ENCODE measurements at places on chromosomes 7 and 10. TPM values are rescaled to one million over a fixed set of nuclear protein-coding genes. Genes with fewer than 3 reads are reported as not detected.

DNA sequence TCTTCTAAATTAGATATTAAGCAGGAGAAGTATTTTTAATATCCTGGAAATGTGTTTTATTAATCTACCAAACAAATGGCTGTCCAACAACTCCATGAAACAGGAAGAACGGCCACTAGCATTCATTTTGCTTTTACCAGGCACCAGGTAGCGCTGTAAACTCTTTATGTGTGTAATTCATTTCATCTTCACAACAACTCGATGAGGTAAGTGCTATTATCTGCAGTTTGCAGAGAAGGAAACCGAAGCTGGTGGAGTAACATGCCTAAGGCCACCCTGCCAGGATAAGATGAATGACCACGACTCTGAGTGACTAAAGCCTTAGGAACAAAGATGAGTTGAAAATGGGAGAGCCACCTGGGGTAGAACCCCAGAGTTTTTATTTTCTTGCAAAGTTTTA lies 101.2 kb downstream of the KIAA1217 start:
- no peak overlapping the region for H3K4me3 ChIP-seq
- H3K27ac ChIP-seq = no peak overlapping the region
- no peaks in the 10 kb centered on the region for H3K27me3 ChIP-seq
- DNase-seq = no peak
- no peaks in the 10 kb centered on the region for H3K36me3 ChIP-seq

DNA sequence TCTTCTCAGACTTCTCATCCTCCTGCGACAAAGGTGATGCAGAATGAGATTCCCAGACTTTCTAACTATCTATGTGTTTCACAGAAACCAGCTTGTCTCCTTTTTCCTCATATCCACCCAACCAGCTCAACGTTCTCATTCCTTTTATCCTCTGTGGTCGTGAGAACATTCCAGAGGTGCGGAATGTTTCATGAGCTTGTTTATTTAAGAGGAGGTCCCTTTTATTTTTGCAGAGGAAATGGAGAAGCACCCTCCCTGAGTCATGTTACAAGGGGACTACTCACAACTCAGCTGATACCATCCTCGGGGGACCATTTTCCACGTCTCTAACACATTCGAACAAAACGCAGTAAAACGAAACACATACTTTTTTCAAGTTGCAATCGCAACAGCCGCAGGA lies 93.2 kb downstream of the ZRANB1 start:
- H3K36me3 ChIP-seq = peaks cover 8% of the 10 kb centered on the region
- no peaks in the 10 kb centered on the region for H3K27me3 ChIP-seq
- H3K27ac ChIP-seq = no peak overlapping the region
- H3K4me3 ChIP-seq = no peak overlapping the region
- no peak for DNase-seq

- no peaks in the 10 kb centered on the region for H3K27me3 ChIP-seq
- no peak overlapping the region for H3K4me3 ChIP-seq
- no peaks in the 10 kb centered on the region for H3K4me1 ChIP-seq
- H3K27ac ChIP-seq = no peak overlapping the region
- no peaks in the 10 kb centered on the region for H3K36me3 ChIP-seq
Measured at GRCh38 chr7:13307040-13307439, 619.6 kb downstream of the ARL4A start.

POLR2J2 gene
- 7.9 TPM for total RNA-seq

DNA sequence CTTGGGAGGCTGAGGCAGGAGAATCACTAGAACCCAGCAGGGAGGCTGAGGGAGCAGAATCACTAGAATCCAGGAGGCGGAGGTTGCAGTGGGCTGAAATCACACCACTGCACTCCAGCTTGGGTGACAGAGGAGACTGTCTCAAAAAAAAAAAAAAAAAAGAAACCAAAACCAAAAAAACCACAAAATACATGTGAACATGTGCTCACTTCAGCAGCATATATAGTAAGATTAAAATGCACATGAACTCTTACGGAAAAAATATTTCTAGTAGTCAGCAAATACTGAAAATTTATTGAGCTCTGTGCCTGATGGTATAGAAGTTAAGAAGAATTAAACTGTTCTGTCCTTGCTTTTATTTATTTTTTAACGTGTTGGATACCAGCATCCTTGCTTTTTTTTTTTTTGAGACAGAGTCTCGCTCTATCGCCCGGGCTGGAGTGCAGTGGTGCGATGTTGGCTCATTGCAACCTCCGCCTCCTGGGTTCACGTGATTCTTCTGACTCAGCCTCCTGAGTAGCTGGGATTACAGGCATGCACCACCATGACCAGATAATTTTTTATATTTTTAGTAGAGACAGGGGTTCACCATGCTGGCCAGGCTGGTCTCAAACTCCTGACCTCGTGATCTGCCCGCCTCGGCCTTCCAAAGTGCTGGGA lies 9.6 kb upstream of the ZNF487 start:
- H3K27me3 ChIP-seq = no peaks in the 10 kb centered on the region
- H3K27ac ChIP-seq = no peak overlapping the region
- no peaks in the 10 kb centered on the region for H3K4me1 ChIP-seq
- DNase-seq = no peak

NXPH1 gene
- 0.40 TPM for total RNA-seq

DNA sequence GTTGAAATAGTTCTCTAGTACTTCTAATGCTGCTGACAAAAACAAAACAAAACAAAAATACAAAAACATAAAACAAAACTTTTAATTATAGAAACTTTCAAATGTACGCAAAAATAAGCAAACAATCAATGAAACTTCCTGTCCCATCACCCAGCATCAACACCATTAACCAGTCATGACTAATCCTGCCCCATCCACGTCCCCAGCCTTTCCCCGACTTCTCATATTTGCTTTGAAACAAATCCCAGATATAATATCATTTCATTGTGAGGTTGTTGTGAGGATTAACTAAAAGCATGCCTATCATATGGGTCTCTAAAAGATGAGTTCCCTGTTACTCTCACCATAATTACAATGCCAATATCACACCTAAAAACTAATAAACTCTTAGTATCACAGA lies 55.7 kb downstream of the CSTF2T start:
- no peak overlapping the region for H3K4me3 ChIP-seq
- H3K36me3 ChIP-seq = no peaks in the 10 kb centered on the region
- H3K27ac ChIP-seq = no peak overlapping the region
- H3K4me1 ChIP-seq = no peaks in the 10 kb centered on the region
- H3K27me3 ChIP-seq = no peaks in the 10 kb centered on the region

GRCh38 chr7:101947899-101948298 lies 130.5 kb downstream of the CUX1 start:
- no peaks in the 10 kb centered on the region for H3K4me1 ChIP-seq
- no peaks in the 10 kb centered on the region for H3K27me3 ChIP-seq
- H3K27ac ChIP-seq = no peak overlapping the region
- DNase-seq = no peak
- no peak overlapping the region for H3K4me3 ChIP-seq
